ENCODE measurements at places on chromosomes 6 and 20. TPM values are rescaled to one million over a fixed set of nuclear protein-coding genes. Genes with fewer than 3 reads are reported as not detected.

COX7A2 gene
- total RNA-seq = 652 TPM

PHACTR3 gene
- 1.1 TPM for total RNA-seq

CCN6 gene
- not detected for total RNA-seq

IL17F gene
- not detected for total RNA-seq

DNA sequence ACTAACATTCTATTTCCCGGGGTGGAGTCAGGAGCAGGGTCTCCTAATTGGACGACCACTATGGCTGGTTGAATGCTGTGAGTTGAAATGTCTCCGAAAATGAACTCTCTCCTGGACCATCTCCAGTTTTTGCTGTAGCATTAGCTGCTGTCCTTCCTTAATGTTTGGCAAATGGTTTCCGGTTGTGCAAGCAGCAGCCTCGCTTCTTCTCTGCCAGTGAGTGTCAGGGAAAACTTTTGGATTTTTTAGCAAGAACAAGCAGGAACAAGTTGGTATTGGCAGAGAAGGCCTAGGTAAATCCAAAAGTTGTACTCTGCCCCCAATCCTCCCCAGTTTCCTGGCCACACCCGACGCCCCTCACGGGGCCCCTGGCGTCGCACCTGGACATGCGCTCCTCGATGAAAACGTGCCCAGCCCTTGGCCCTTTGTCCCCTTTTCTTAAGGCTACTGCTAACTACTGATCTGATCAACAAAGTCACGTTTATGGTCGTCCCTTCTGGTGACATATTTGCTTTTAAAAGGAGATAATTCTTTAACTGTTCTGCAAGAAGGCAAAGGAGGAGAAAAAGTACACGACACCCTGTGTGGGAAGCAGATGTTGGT lies 103.2 kb downstream of the ARMC2 start:
- peak; percentile 58 for DNase-seq

GRCh38 chr6:17225767-17226630 lies 55.2 kb upstream of the RBM24 start:
- no peak for DNase-seq

DNA sequence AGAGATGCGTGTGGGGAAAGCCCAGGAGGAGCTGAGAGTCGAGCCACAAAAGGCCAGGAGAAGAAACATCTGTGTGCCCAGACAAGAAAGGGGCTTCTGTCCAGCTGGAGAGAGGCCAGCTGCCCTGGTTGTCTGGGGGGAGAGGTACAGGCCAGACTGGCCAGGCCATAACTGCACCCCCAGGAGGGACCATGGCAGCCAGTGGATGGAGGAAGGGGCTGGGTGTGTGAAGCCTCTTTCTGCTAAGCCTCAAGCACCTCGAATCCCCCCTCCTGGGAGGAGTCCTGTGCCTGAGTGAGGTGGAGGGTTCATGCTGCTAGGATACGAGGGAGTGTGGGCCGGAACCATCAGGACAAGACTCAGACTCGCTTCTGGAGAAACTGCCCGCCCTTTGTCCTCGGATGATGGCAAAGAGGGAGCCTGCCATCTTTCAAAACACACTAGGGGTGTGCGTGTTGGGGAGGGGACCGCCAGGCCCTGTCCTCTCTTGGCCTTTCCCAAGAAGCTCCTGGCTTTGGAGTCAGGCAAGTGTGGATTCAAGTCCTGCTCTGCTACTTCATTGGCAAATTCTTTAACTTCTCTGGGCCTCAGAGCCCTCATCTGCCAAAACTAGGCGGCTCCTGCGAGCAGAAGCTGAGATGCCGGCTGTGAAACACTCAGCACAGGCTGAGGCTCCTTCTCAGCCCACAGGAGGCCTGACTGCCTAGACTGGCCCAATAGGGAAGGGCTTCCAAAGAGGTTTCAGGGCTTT lies 90.3 kb downstream of the ASXL1 start:
- peak; percentile 3 for DNase-seq

DNA sequence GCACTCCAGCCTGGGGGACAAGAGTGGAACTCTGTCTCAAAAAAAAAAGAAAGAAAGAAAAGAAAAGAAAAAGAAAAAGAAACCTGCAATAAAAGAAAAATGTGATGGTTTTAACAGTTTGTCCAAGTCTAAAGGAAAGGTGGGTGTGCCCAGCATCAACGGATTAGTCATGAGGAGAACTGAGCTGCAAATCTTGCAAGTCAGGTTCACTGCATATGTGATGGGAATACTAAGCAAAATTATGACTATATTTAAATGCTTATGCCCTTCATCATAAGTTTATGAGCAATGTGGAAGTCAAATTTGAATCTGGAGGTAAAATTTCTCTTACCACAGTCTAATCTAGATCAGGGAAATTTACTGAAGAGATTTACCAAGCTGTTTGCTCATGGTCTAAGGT lies 13.1 kb upstream of the CDK19 start:
- DNase-seq = no peak

DNA sequence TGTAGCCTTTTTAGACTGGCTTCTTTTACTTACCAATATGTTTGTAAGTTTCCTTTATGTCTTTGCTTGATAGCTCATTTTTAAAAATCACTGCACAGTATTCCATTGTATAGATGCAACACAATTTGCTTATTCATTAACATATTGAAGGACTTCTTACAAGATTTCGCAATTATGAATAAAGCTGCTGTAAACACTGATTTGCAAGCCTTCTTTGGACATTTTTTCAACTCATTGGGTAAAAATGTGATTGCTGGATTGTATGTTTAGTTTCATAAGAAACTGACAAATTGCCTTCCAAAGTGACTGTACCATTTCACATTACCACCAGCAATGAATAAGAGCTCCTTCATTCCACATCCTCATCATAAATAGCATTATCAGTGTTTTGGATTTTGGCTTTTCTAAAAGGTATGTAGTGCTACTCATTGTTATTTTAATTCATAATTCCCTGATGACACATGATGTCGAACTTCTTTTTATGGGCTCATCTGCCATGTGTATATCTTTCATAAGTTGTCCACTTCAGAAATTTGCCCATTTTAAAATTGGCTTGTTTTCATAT lies 80.7 kb downstream of the TFAP2B start:
- DNase-seq = no peak

DNA sequence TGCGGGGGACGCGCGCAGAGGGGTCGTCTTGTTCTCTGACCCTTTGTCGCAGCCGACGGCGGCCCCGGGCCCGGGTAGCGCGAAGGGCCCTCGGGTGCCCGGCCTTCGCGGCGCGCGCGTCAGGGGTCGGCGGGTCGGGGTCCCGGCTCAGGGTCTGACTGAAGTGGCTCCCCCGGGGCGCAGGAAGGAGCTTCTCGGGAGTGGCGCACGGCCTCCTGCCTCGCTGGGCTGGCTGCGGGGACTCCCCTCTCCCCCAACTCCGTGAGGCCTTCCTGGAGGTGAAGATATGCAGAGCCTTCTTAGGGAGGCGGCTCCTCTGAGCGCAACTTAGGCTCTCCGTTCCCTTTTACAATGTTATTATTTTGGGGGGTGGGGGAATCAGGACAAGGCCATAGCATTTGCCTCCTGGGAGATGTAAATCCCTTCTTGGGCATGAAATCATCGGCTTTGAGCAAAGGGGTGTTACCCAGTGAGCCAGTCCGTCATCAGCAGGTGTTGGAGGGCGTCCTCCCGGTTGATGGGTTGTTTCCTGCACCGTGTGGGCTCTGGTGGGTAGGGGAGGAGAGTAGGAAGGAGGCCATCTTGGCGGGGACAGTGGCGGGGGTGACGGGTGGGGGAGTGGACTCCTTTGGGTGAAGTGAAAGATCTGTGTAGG lies 523 bp downstream of the CDS2 start:
- peak; percentile 81 for DNase-seq

DNA sequence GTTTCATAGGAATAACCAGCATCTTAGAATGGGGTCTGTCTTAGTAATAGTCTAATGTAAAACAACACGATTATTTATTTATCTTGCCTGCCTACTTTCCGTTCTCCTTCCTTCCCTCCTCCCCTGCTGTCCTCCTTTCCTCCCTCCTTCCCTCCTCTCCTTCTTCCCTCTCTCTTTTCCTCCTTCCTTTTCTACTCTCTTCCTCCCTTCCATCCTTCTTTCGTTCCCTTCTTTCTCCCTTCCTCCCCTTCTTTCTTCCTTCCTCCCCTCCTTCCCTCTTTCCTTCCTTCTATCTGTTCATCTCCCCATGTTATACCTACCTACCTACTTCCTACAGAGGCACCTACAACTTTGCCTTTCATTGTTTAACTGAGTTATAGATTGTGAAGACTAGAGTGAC lies 940.6 kb downstream of the KIF16B start:
- DNase-seq = no peak

GRCh38 chr6:39049575-39050283 lies 1.1 kb downstream of the GLP1R start:
- no peak for DNase-seq

- no peak for DNase-seq
These were observed 60.2 kb upstream of the KCNQ5 start for GRCh38 chr6:72561629-72562028.

- DNase-seq = peak; percentile 93
These were observed 129.9 kb downstream of the HFE start for GRCh38 chr6:26216886-26217713.

- DNase-seq = peak; percentile 44
These were observed 26.7 kb downstream of the NTSR1 start for GRCh38 chr20:62735331-62735821.

GRCh38 chr6:108323710-108324466 lies 29.0 kb downstream of the AFG1L start:
- DNase-seq = no peak

DNA sequence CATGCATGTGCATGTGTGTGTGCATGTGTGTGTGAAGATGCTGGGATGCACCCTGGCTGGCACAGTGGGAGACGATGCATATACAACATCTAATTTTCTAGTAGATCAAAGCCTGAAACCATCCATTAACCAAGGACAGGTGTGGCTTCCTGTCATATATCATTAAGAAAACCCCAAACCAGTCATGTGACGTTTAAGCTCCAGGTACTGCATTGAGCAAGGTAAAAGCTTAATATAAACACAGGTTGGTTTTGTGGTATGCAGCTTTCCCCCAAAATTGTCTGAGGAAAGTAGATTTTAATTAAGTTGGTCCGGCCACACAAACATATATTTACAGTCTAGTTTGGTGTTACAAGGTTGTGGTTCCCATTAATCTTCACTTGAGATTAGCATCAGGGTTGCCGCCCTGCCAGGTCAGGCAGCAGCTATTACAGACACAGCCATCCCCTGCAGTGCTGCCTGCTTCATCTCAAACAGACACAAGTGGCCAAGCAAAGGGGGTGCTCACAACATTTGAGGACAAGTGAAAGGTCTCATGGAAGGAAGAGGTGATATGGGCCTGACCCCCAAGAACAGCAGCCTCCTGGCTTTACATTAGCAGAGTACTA lies 48.6 kb upstream of the NAA20 start:
- no peak for DNase-seq

GRCh38 chr6:53544217-53544469 lies 758 bp downstream of the GCLC start:
- peak; percentile 33 for DNase-seq

- DNase-seq = no peak
These were observed at the start of gene BIRC7 for GRCh38 chr20:63235399-63235983. TSS of gene BIRC7 (plus strand) at chr20:63235905. CDS start at chr20:63236097, 192 bp downstream.

GRCh38 chr20:56360908-56361205 lies 2.1 kb downstream of the FAM210B start:
- DNase-seq = no peak

- no peak for DNase-seq
These were observed 147.2 kb upstream of the EYA4 start for GRCh38 chr6:133093956-133094355.

DNA sequence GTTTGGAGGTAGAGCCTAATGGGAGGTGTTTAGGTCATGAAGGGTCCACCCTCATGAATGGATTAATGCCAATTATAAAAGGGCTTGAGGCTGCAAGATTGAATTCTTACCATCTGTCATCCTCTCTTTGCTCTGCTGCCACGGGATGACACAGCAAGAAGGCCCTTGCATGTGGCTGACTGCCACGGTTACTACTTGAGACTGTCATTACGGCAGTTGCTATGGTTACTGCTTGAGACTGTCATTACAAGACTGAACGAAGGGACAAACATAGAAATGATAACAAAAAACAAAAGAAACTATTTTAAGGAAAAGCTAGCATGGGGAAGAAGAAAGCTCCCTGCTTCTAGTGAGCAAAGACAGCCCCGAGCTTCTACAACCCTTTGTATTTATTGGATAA lies 715.0 kb downstream of the TFAP2A start:
- no peak for DNase-seq

DNA sequence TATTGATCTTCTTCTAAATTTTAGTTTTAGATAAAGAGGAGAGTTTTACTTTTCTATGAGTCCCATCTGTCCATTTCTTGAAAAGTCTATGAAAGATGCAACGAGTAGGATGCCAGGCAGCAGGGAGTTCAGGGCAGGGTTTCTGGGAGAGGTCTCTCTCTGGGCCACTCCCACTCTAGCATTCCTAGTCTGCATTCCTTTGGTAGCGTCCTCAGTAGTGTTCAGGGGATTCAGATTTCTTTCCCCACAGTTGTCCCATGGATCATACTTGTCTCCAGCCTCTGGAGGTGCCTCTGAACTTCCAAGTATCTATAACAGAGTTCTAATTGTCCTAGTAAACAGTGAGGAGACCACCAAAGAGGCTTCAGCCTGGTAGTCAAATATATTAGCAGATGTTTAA lies 225.3 kb downstream of the RIMS1 start:
- DNase-seq = no peak

DNA sequence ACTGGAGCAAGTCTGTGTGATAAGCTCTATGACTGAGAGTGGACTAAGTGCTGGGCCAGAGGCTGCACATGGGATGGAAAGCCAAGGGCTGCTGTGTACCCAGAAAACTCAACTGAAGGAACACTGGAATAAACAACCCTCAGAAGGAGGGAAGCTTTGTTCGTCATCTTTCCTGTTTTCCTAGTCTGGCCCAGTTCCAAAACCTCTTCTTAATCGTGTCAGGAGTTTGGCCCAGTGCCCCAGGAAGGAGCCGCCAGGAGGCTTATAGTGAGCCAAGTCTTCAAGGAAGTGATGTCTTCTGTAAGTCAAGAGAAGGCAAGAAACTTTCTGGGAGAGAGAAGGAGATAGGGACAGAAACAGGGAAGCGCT lies 23.3 kb upstream of the TOP1 start:
- peak; percentile 90 for DNase-seq

DNA sequence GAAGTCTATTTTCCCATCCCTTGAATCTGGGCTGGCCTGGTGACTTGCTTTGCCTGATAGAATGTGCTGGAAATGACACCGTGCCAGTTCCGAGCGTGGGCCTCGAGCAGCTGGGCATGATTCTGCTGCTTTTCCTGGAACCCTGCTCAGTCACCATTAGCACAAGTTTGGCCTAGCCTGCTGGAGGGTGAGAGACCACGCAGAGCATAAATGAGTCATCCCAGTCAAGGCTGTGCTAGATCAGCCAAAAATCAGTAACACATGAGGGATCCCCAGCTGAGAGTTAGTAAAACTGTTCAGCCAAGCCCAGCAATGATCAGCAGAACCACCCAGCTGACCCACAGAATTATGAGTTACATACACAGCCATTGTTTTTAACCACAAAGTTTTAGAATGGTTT lies 74.8 kb upstream of the TOP1 start:
- DNase-seq = no peak

GRCh38 chr6:150607329-150607650 lies 7.6 kb downstream of the PLEKHG1 start:
- no peak for DNase-seq

GRCh38 chr6:91293395-91293794 lies 706.5 kb upstream of the MAP3K7 start:
- DNase-seq = no peak
